ENCODE measurements at places on chromosomes 5 and 9. TPM values are rescaled to one million over a fixed set of nuclear protein-coding genes. Genes with fewer than 3 reads are reported as not detected.

GRCh38 chr9:110336363-110336762, 1.3 kb downstream of the TXNDC8 start:
- no peak for DNase-seq

DNA sequence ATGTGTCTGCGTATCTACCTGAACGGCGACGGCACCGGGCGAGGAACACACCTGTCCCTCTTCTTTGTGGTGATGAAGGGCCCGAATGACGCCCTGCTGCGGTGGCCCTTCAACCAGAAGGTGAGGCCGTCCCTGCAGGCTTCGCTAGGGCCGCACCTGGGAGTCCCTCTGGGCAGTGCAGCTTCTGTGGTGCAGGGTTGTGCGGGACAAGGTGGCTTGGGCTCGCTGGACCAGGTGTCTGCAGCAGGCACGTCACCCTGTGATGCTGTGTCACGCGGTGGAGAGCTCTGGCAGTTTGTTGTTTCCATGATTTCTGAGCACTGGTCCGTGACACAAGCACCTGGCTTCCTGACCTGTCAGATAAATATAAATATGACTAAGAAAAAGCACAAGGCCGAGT, 20.7 kb downstream of the FBXW5 start:
- DNase-seq, result no peak

The ADRB2 gene
- total RNA-seq, result 0.70 TPM

DNA sequence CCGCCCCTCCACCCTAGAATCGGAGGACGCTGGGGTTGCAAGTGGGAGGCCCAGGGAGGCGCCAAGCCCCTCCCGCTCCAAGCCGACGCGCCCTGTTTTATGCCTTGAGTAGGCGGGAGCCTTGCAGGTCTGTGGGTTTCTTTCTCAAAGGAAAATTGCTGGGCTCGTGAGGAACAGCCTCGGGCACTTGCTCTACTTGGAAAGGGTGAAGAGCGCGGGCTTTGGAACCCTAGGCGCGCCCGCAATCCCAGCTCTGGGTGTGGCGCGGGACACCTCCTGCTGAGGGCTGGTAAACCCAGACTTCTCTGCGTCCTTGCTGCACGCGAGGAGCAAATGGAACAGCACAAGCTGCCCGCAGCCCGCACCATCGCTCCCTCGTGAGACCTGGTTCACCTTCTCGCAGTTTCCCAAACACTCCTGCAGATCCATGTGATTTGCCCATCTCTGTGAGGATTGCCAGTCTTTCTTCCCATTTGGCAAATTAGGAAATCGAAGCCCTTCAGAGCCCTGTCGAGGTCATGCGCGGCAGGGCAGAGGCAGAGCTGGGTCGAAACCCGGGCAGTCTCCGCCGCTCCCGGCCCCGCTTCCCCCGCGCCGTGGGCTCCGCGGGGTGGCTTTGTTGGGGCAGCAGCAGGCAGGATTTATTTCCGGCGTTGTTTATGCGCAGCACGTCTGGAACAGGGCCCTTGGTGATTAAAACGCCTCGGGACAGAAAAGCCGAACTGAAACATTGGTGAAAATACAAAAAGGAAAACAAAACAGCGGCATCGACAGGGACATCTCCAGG, 98.4 kb upstream of the CPLX2 start:
- DNase-seq, result no peak

The TEX48 gene
- total RNA-seq, result not detected

- DNase-seq, result no peak
Measured at GRCh38 chr9:23524607-23525155, 301.4 kb downstream of the ELAVL2 start.

DNA sequence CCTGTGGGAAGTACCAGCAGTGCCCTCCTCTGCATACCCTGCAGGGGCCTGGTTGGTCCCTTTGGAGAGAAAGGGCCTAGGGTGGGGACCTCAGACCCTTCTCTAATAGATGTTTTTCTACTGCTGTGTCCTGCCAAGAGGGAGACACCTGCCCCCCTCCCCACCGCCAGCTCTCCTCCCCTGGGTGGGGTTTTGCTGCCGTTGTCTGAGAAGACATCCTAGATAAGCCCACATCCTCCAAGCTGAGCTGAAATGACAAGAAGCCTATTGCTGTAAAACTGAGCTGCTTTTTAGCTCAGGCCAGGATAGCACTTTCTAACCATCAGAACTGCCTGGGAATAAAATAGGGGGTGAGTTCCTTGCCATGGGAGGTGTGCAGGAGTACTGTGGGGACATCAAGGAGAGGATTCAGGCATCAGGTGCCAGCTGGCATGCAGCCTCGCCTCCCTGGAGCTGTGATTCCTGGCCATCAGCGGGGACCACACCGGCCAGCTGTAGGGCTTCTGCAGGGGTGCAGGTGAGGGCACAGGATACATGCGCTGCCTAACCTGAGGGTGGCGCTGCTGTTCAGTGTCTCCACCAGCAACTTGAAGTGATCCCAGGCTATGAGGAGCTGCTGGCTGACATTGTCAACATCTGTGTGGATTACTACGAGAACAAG, 37.9 kb downstream of the CYFIP2 start:
- DNase-seq, result no peak

The ENTREP1 gene
- total RNA-seq, result 5.7 TPM

The GFM2 gene
- 28.6 TPM for total RNA-seq

The PDE6A gene
- total RNA-seq, result not detected

The ZNF608 gene
- 30.9 TPM for total RNA-seq

DNA sequence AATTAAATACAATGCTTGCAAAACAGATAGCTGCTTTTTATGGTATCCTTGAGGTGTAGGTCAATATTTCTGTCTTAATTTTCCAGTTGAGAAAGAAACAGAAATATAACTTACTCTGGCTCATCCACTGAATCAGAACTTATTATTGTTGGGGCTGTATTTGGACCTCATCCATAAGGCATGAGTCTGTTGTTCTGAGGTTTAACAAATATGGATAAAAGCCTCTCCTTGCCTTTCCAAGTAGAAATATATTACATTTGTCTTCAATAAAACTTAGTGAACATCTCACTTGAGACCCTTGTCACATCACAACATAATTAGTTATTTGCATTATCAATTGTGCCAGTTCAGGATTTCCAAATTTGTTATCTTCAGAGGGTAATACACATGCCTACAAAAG, 525.8 kb downstream of the AGTPBP1 start:
- no peak for DNase-seq

GRCh38 chr9:70868661-70869652, 252.5 kb downstream of the TRPM3 start:
- peak; percentile 7 for DNase-seq

The ADAMTS6 gene
- 27.2 TPM for total RNA-seq

- DNase-seq, result no peak
Measured at GRCh38 chr5:72386639-72387038, 66.5 kb downstream of the PTCD2 start.

DNA sequence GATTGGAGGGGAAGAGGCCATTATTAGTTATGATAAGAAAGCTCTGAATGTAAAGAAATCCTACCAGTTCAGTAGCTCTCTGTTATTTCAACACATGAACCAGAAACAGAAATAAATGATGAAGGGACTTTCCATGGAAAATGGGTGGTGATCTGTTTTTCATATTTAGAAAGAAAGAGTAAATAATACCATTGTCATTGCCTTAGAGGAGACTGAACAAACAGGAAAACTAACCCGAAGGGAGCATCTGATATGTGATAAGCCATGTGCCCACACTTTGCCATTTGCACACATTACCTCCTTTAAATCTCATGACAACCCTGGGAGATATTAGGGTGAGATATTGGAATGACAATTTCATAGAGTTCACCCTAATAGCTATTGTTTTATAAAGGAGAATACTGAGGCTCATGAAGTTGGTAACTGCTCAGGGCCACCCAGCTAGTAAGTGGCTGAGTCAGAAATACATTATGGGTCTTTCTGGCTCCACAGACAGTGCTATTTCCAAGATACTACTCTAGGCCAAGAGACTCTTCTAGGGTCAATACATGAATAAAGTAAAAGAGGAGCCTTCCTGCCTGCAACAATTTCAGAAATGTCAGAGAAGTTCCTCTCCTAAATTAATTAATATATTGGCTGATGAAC, 111.0 kb upstream of the SLIT3 start:
- no peak for DNase-seq

The MARVELD2 gene
- total RNA-seq, result 1.9 TPM

The PAEP gene
- total RNA-seq, result not detected

GRCh38 chr9:14780251-14780650, 57.7 kb upstream of the CER1 start:
- DNase-seq, result no peak

- no peak for DNase-seq
Measured at GRCh38 chr9:97772145-97772544, 75.0 kb upstream of the XPA start.

- no peak for DNase-seq
Measured at GRCh38 chr5:94072116-94072515, 330.7 kb upstream of the POU5F2 start.

The FCN2 gene
- not detected for total RNA-seq

All from glomerular endothelial cell (primary cell).